ENCODE measurements at places on chromosomes 3 and 15. TPM values are rescaled to one million over a fixed set of nuclear protein-coding genes. Genes with fewer than 3 reads are reported as not detected.

DNA sequence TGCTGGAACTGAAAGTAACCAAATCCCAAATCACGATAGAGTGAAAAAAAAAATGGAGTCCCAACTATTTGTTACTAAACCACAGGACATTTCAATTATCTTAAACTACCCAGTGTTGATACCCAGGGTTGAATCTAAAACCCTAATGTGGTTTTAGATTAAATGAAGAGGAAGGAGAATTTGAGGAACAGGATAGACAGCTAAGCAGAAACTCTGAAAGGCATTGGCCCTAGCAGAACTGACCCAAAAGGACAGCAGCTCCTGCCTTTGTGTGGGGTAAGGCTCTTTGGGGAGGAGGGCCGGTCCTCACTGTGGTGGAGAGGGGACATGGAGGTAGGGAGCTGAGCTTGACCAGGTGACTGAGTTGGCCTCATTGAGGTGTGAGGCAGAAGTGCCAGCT, 30.7 kb upstream of the SNRK start:
- DNase-seq: no peak

GRCh38 chr3:180253283-180253682, 216.5 kb upstream of the PEX5L start:
- DNase-seq: no peak

The BUB1B gene
- polyA plus RNA-seq: 0.69 TPM

The NR1I2 gene
- polyA plus RNA-seq: 0.41 TPM

DNA sequence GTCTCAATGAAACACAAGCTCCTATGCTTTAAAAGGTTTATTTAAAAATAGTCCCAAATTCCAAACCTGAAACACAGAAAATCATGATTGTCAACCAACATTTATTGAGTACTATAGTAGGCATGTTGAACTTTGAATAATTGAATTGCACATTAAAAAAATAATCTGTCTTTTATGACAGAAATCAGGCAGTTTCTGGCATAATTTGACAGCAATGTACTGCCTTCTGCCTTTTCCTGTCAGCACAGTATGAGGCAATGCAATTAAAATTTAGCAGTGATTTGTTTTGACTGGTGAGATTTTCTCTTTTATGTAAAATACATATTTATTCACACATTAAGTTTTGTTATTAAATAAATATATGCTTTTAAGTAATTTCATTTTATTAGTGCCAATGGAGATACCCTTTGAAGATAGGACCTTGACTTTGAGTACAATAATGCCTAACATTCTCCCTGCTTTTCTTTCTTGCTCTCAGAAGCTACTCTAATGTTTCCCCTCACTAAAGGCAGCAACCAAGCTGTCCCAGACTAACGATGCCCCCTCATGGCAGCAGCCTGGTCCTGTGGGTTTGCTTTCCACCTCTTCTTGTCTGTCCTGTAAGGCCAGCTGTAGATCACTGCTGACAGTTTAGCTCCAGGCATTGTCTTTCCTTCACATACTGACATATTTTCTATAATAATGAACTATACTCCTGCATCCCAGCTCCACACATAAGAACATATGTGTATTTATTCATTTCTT, 346.7 kb downstream of the IL20RB start:
- no peak for DNase-seq

DNA sequence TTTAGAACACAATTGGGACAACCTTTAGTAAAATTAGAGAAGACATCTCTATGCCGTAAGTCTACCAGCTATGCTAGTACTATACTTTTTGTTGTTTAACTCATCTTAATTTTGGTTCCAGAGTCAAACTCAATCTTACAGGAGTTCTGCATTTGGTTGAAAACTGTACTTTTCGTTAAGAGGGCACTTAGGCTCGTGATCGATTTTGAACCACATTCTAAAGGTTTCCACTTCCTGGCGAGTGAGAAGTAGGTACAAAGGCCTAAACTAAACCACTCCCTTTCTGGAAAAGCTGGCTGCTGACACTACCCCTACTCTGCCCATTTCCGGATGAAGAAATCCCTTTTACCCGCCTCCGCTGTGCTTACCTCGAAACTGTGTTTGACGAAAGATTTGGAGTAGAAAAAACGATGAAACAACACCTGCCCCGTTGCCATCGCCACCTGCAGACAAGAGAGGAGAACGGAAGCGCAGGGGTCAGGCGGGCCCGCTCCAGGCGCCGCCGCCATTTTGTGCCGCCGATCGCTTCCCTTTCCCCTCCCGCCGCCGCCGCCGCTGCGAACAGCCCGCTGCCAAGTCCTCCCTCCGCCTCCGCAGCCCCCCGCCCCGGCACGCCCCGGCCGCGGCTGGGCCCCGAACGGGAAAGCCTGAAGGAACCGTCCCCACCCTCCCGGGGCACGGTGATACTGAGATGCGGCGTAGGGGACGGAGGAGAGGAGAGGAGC, 748 bp downstream of the CCNL1 start:
- peak; percentile 83 for DNase-seq

The CPN2 gene
- polyA plus RNA-seq: 15.8 TPM

DNA sequence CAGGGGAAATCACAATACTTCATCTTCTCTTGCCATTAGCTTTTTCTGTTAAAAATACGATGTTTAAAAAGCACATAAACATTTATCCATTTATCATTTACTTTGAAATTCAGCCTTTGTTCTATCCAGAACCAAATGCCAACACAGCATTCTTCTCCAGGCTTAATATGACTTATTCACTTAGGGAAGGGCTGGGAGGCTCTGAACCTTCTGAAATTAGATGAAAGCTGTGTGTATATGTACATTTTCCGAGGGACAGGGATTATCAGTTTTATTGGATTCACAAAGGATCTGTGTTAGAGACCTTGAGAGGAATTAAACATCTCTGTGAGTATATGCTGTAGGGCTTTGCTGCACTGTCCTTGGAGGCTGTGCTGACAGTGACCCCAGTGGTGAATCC, 210.6 kb upstream of the UBE3A start:
- no peak for DNase-seq

Measured in kidney (tissue), 22 donors.